Bladder microvascular endothelial cell (primary cell): ENCODE measurements at places on chromosomes 5 and 9. TPM values are rescaled to one million over a fixed set of nuclear protein-coding genes. Genes with fewer than 3 reads are reported as not detected.

Gene PCDH12
- 22.0 and 35.0 TPM in 2 replicates for total RNA-seq

Gene PROB1
- total RNA-seq, result 2.1 and 5.8 TPM in 2 replicates

Gene IL31RA
- total RNA-seq, result under 0.01 and 0.06 TPM in 2 replicates

Gene OR1N2
- not detected in 2 replicates for total RNA-seq

Gene DMRT3
- total RNA-seq, result not detected in 2 replicates
